ENCODE measurements at places on chromosomes 3 and 15. TPM values are rescaled to one million over a fixed set of nuclear protein-coding genes. Genes with fewer than 3 reads are reported as not detected.

The GNAT1 gene
- 0.91 TPM for total RNA-seq

The ACVR2B gene
- 83.9 TPM for total RNA-seq

The NANOGP8 gene
- 0.36 TPM for total RNA-seq

The CAPN7 gene
- total RNA-seq, result 46.3 TPM

The CPA3 gene
- not detected for total RNA-seq

The A4GNT gene
- total RNA-seq, result 3.1 TPM

The AHSG gene
- total RNA-seq, result 0.27 TPM

The TNFAIP8L3 gene
- total RNA-seq, result 0.27 TPM

The TMEM207 gene
- total RNA-seq, result not detected

The GCSAM gene
- total RNA-seq, result not detected

The KNG1 gene
- not detected for total RNA-seq

The FGD5 gene
- 0.09 TPM for total RNA-seq

The PPM1M gene
- 6.7 TPM for total RNA-seq

The PLEKHO2 gene
- 9.1 TPM for total RNA-seq

The OR4F15 gene
- not detected for total RNA-seq

The HCN4 gene
- 5.1 TPM for total RNA-seq

The SNTN gene
- total RNA-seq, result not detected

The CPOX gene
- total RNA-seq, result 24.4 TPM

The LRRC49 gene
- total RNA-seq, result 23.4 TPM

The ANKUB1 gene
- total RNA-seq, result not detected

Data from progenitor cell of endocrine pancreas (in vitro differentiated cells).